Tibial nerve (tissue), 4 donors: ENCODE measurements at places on chromosomes 12 and 14.

DNA sequence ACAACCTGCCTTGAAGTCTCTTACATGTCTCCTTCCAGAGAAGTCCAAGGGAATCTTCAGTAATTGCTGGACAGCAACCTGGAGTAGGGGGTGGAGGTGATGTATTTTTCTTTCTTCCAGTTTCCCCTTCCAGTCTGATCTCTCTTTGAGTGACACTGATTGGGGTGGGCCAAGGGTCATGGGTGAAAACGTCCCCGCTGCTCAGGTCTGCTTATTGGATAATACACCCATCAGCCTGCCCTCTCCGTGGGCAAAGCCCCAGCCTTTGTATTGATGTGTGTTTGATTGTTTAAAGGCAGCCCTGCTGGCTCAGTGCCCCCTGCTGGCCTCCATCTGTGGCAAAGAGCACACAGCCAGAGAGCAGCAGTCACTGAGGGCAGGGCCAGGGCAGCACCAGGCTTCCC is 35.7 kb upstream of the ATP2A2 start:
- no peak for DNase-seq

GRCh38 chr12:120394483-120395367 is 25.8 kb upstream of the MSI1 start:
- no peak for DNase-seq

GRCh38 chr14:104318558-104319490 is 180.4 kb downstream of the KIF26A start:
- no peak for DNase-seq

GRCh38 chr14:33165926-33166289 is 227.2 kb downstream of the NPAS3 start:
- no peak for DNase-seq

DNA sequence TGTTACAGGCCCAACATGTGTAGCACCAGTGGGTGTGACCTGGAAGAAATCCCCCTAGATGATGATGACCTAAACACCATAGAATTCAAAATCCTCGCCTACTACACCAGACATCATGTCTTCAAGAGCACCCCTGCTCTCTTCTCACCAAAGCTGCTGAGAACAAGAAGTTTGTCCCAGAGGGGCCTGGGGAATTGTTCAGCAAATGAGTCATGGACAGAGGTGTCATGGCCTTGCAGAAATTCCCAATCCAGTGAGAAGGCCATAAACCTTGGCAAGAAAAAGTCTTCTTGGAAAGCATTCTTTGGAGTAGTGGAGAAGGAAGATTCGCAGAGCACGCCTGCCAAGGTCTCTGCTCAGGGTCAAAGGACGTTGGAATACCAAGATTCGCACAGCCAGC is 8.6 kb downstream of the BCL2L14 start:
- DNase-seq: no peak

GRCh38 chr14:22096514-22096895 is 422.9 kb upstream of the OR4E1 start:
- DNase-seq: no peak

- no peak for DNase-seq
Measured at GRCh38 chr12:118237908-118238307, 102.0 kb downstream of the PEBP1 start.

GRCh38 chr12:104656921-104657320 is 200.2 kb downstream of the CHST11 start:
- DNase-seq: no peak

- DNase-seq: no peak
Measured at GRCh38 chr14:50001999-50002925, 109.4 kb downstream of the ARF6 start.

DNA sequence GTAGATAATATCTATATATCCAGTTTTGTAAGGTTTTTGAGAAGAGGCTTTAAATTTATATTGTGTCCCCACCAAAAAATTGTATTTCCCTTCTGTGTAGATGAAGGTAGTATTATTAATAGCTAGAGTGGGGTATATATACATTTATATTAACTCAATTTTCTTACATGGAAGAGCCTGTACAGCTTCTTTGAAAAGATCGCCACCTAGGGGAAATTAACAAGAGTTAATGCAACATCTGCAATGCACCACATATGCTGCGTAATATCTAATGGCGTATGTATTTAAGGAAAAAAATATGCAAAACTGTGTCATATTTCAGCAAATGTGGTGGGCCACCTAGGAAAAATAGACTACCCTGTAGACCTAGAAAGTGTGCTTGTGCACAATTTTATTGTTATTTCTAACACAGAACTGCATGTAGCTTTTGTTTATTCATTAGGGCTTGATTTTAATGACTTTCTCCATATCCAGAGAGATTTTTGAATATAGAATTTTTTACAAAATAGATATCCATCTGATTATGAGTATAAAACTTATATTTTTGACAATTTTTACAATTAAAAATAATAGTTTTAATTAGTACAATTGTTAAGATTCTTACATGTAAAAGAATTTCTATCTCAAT is 14.0 kb downstream of the CCER1 start:
- DNase-seq: no peak

DNA sequence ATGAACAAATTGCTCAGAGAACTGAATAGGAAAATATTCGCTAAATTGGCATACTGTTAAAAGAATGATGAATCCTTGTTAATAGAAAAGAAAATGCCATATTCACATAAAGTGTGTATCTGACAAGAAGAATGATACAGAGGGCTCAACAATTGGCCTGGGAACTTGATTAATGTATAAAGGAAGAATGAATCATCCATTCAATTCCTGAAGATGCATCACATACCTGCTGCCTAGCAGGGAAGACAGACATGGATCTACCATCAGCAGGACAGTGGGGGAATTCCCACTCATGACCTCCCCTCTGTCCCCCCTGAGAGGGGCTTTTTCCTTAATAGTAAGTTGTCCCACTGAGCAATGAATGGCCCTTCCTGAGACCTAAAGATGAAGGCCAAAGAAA is 13.5 kb downstream of the PTPN21 start:
- no peak for DNase-seq

- DNase-seq: no peak
Measured at GRCh38 chr12:19841451-19841850, 402.2 kb downstream of the AEBP2 start.

DNA sequence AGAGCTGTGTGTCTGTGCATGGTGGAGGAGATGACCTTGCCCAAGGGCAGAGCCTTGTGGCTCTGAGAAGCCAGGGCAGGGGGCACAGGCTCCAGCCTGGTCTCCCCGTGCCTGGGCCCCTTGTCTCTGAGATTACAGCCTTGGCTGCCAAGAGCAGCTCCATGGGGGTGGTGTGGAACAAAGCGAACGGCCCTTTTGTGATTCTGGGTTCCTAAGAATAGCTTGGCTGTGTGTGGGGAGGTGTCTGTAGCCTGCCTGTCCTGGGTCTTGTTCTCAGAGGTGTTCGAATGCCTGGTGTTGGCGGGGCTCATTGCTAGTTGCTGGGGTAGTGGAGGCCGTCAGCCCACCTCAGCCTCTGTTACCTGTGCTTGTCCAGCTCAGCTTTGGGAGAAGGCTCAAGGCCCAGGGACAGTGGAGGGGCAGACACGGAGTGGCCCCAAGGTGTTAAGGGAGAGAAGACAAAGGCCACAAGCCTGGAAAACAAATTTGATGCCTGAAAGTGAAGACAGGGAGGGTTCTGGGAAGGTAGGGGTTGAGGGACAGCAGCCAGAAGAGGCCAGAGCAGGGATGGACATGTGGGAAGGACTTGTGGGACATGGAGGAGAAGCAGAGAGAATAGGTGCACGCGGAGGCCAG is 7.4 kb upstream of the MYH7 start:
- DNase-seq: no peak

DNA sequence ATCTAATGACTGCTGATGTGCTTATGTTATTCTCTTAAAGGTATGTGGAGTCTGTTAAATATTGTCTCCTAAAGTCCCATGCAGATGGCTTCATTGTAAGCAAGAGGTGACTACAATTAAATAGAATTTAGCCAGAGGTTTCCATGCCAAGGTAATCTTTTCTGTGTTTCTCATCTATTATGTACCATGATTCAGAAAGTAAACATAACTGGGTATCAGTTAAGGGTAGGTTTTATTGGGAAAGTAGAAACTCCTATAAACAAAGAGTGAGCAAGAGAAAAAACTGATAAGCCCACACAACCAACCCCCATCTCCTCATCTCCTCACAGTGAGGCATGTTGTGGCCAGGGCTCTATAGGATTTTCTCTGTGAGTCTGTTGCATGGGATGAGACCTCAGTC is 611.7 kb downstream of the SNAPC1 start:
- DNase-seq: no peak

DNA sequence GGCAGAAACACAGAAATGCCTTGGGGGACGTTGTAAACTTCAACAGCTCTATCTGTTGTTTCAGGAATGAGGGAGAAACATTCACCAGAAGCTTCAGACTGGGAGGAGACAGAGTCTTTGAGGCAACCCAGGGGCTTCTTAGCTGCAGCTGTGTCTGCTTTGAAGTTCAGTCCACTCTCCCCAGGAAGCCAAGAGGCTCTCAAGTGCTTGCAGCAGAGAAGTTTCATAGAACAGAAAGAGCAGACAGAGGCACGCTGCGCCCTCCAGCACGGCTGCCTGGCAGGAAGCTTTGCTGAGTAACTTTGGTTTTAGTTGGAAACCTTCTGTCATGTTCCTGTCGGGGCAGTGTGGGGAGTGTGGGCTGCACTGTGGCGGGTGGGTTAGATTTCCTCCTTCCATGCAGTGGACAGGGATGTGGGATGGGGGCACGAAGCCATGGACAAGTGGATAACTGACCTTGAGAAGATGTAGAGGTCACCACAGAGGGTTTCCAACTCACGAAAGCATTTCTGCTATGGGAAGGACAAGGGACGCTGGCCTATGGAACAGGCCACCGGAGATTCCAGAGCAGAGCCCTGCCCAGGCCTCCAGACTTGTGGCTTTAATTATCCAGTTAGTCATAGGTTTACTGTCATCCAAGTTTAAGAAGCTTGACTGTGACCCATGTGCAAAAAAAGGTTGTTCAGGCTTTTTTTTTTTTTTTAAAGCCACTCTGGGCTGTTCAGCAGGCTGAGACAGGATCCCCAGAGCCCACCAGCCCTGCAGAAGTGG is 107.7 kb downstream of the ARF6 start:
- no peak for DNase-seq

DNA sequence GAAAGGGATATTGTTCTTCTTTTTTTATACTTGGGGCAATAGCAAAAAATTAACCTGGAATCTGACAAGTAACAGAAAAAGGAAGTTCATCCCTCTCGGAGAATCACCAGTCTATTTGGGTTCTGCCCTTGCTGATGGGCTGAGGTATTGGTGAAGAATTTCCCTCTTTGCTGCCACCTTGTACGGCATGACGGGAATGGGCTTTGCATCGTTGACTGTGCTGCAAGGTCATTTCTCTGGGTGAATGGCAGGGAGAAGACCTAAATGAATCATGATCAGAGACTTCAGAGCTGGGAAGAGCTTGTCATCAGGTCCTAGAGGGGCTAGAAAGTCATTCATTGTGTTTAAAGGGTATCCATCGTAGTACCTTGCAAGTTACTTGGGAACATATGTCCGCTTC is 12.0 kb downstream of the C1S start:
- no peak for DNase-seq

- DNase-seq: no peak
Measured at GRCh38 chr12:89372584-89373370, 20.5 kb upstream of the DUSP6 start.

DNA sequence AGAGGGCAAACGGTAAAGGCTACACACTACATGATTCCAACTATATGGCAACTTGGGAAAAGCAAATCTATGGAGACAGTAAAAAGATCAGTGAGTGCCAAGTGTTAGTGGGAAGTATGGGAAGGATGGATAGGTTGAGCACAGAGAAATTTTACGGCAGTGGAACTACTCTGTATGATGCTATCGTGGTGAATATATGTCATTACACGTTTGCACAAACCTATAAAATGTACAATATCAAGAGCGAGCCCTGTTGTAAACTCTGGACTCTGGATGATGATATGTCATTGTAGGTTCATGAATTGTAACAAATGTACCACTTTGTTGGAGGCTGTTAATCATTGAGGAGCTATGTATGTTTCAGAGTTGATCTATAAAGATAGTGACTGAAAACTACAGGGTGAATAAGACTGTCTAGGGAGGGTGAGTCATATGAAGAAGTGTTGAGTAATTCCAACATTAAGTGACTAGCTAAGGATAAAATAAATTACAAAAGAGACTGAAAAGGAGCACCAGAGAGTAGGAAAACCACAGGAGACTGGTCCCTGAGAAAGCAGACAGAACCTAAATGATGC is 349.2 kb upstream of the LMO3 start:
- DNase-seq: no peak

GRCh38 chr14:46091819-46092218 is 559.8 kb downstream of the RPL10L start:
- no peak for DNase-seq

- DNase-seq: no peak
Measured at GRCh38 chr12:54937929-54938328, 46.6 kb downstream of the TESPA1 start.

GRCh38 chr12:100356644-100357223 is at the start of gene SLC17A8:
SLC17A8 (plus strand) TSS chr12:100357074; CDS start chr12:100357392, 318 bp downstream.
- no peak for DNase-seq

DNA sequence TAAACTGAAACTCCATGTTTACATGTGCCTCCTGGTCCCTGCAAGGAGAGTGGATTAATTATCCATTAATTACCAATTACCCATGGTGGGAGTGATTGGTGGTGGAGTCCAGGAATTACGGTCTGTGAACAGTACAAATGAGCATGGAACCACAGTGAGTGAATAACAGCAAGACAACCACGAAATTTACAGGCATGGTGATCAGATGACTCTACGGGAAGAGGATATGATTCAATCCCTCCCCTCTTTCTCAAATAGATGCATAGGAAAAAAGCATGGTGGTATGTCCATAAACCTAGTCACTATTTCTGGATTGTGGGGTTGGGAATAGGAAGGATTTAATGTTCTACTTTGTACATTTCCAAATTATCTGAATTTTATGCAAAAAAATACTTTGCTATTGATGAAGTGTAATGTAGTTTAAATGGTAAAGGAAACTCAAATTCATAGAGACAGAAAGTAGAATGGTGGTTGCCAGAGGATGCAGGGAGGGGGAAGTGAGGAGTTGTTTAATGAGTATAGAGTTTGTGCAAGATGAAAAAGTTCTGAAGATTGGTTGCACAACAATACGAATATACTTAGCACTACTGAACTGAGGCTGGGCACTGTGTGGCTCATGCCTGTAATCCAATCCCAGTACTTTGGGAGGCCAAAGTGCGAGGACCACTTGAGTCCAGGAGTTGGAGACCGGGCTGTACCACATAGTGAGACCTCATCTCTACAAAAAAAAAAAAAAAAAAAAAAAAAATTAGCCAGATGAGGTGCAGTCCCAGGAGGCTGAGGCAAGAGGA is 41.2 kb upstream of the C12orf75 start:
- no peak for DNase-seq

- no peak for DNase-seq
Measured at GRCh38 chr12:59396519-59396918, 199.3 kb upstream of the SLC16A7 start.

DNA sequence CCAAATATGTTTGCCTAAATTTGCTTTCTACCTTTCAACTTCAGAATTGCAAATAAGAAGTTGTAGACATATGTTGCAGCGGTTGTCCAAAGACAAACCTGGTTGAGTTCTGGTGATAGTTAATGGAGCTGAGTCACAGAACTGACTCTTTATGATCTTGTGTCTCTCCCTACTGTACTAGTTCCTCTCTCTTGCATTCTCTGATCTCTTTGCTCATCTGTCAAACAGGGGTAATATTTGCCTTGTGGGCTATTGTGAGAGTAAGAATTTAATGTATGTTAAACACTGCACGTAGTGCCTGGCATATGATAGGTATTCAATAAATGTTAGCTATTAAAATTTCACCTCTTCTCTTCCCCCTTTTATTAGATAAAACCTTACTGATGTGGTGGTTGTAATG is 283.5 kb upstream of the RGS6 start:
- no peak for DNase-seq
